ENCODE measurements at places on chromosomes 12 and 14. TPM values are rescaled to one million over a fixed set of nuclear protein-coding genes. Genes with fewer than 3 reads are reported as not detected.

Gene HOXC12
- not detected for total RNA-seq

Gene ADAM20
- total RNA-seq: not detected

Gene SSTR1
- total RNA-seq: not detected

Gene LRCOL1
- not detected for total RNA-seq

Gene RPL10L
- total RNA-seq: not detected

Gene ABCD4
- total RNA-seq: 31.7 TPM

Gene ATL1
- total RNA-seq: 5.5 TPM

Gene PMEL
- 1.4 TPM for total RNA-seq

Gene RAD51AP1
- 12.1 TPM for total RNA-seq

Gene PAPLN
- 5.7 TPM for total RNA-seq

Gene RPGRIP1
- total RNA-seq: 0.20 TPM

Gene C1RL
- total RNA-seq: 11.4 TPM

Gene GPX2
- 195 TPM for total RNA-seq

Gene TMEM119
- 0.16 TPM for total RNA-seq

Gene SDR39U1
- total RNA-seq: 46.3 TPM

Gene FBXO21
- total RNA-seq: 32.9 TPM

Gene IFNG
- total RNA-seq: not detected

Gene PRB2
- not detected for total RNA-seq

Gene MRPS35
- 97.0 TPM for total RNA-seq

Gene ARHGEF25
- total RNA-seq: 5.7 TPM

Gene SPSB2
- 39.1 TPM for total RNA-seq

Gene INHBC
- total RNA-seq: not detected

Gene OVCH1
- not detected for total RNA-seq

Gene BEST3
- total RNA-seq: 1.5 TPM

Gene CPNE6
- 0.16 TPM for total RNA-seq

Gene BIN2
- total RNA-seq: 0.17 TPM

Gene MANSC4
- not detected for total RNA-seq

Gene PAX9
- total RNA-seq: 3.2 TPM

Gene TAS2R42
- not detected for total RNA-seq

Gene BEGAIN
- total RNA-seq: 7.1 TPM

Gene RTL1
- total RNA-seq: 0.19 TPM

Gene TCL1B
- not detected for total RNA-seq

Gene TPH2
- not detected for total RNA-seq

Gene AICDA
- total RNA-seq: 0.13 TPM

Gene WNT5B
- 2.8 TPM for total RNA-seq

Gene DMAC2L
- total RNA-seq: 13.7 TPM

Gene TAS2R8
- not detected for total RNA-seq

Gene VRTN
- not detected for total RNA-seq

Gene MYF5
- total RNA-seq: not detected

Gene ULK1
- 23.3 TPM for total RNA-seq

Gene GYS2
- total RNA-seq: not detected

Gene HSPA2
- total RNA-seq: 36.6 TPM

Gene KCNA5
- not detected for total RNA-seq

Gene GALNT16
- 3.7 TPM for total RNA-seq

Gene NUBPL
- total RNA-seq: 9.4 TPM

Gene PLEKHD1
- total RNA-seq: not detected

Gene SDR9C7
- total RNA-seq: not detected

Gene HOMEZ
- total RNA-seq: 9.3 TPM

Gene KRT75
- 0.26 TPM for total RNA-seq

Gene CLEC1B
- total RNA-seq: not detected

Gene RAB15
- total RNA-seq: 22.0 TPM

Gene VSX2
- total RNA-seq: not detected

Gene RAPGEF3
- total RNA-seq: 0.85 TPM

Gene A2M
- total RNA-seq: 0.09 TPM

Gene KRT72
- total RNA-seq: not detected

Gene CLEC9A
- not detected for total RNA-seq
